Smooth muscle cell of the coronary artery (primary cell): ENCODE measurements at places on chromosomes 1 and 21. TPM values are rescaled to one million over a fixed set of nuclear protein-coding genes. Genes with fewer than 3 reads are reported as not detected.

Gene PHLDA3
- 76.0 and 136 TPM in 2 replicates for total RNA-seq

Gene KIF17
- total RNA-seq = 0.23 and 0.82 TPM in 2 replicates

Gene CELA3A
- not detected in 2 replicates for total RNA-seq

Gene POGZ
- 9.1 and 17.0 TPM in 2 replicates for total RNA-seq

Gene LCE2A
- total RNA-seq = not detected in 2 replicates

Gene TFF3
- 0.47 TPM in 1 of 2 replicates, not detected in the other for total RNA-seq

Gene ILF2
- total RNA-seq = 126 and 196 TPM in 2 replicates

Gene TMEM125
- total RNA-seq = 0.15 TPM in 1 of 2 replicates, not detected in the other

Gene RGS7
- total RNA-seq = 0.15 and 2.8 TPM in 2 replicates

Gene MCOLN3
- total RNA-seq = under 0.01 and 0.59 TPM in 2 replicates

Gene LPAR3
- total RNA-seq = 0.45 and 10.2 TPM in 2 replicates

Gene NR0B2
- total RNA-seq = not detected in 2 replicates

Gene C4BPA
- not detected in 2 replicates for total RNA-seq

Gene JAM2
- 0.15 and 0.35 TPM in 2 replicates for total RNA-seq

Gene RGS4
- total RNA-seq = 31.8 and 648 TPM in 2 replicates

Gene IL20
- not detected in 2 replicates for total RNA-seq

Gene OPTC
- not detected in 2 replicates for total RNA-seq

Gene GSTM1
- 6.1 and 8.8 TPM in 2 replicates for total RNA-seq

Gene TRNP1
- 5.3 and 11.7 TPM in 2 replicates for total RNA-seq

Gene TTLL7
- total RNA-seq = 3.2 and 8.7 TPM in 2 replicates

Gene C1orf21
- 13.8 and 15.8 TPM in 2 replicates for total RNA-seq

Gene PLA2G2C
- total RNA-seq = not detected in 2 replicates

Gene RNF115
- total RNA-seq = 7.7 and 8.9 TPM in 2 replicates

Gene PRELP
- under 0.01 and 2.3 TPM in 2 replicates for total RNA-seq

Gene NDUFS2
- 127 and 177 TPM in 2 replicates for total RNA-seq

Gene SFN
- 0.23 and 2.3 TPM in 2 replicates for total RNA-seq

Gene KRTAP10-5
- total RNA-seq = not detected in 2 replicates

Gene PDZK1
- total RNA-seq = 0.08 TPM in 1 of 2 replicates, not detected in the other

Gene TINAGL1
- 17.3 and 278 TPM in 2 replicates for total RNA-seq

Gene SELENBP1
- 34.8 and 125 TPM in 2 replicates for total RNA-seq
